ENCODE measurements at places on chromosomes 6 and 20. TPM values are rescaled to one million over a fixed set of nuclear protein-coding genes. Genes with fewer than 3 reads are reported as not detected.
A peak's percentile ranks its signal among the peaks of the same experiment; 100 is the strongest.

TRAPPC3L gene
- not detected for total RNA-seq

TMC2 gene
- not detected for total RNA-seq

NKX2-2 gene
- not detected for total RNA-seq

RPS6KA2 gene
- total RNA-seq = 5.8 TPM

MUC21 gene
- total RNA-seq = not detected

COL10A1 gene
- total RNA-seq = not detected

HAO1 gene
- total RNA-seq = not detected

DNA sequence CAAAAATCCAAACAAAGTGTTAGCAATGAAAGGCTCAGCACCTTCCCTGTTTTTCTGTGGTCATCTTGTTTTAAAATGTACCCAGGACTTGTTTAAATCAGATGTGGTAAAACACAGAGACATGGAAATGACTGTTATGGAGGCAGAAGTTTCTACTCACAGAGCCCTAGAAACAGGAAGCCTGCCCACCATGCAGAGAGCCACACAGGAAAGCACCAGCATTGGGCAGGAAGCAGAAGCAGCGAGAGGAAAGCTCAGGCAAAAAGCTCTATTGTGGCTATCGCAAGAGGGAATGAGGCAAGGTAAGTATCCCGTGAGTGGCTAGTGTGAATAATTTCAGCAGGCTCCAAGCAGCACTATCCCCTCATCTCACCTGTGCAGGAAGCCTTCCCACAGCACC lies 42.8 kb downstream of the GPR6 start:
- H3K4me3 ChIP-seq = no peak overlapping the region
- no peaks in the 10 kb centered on the region for H3K36me3 ChIP-seq
- peak; percentile 33 for DNase-seq
- H3K4me1 ChIP-seq = peaks cover 14% of the 10 kb centered on the region

DNA sequence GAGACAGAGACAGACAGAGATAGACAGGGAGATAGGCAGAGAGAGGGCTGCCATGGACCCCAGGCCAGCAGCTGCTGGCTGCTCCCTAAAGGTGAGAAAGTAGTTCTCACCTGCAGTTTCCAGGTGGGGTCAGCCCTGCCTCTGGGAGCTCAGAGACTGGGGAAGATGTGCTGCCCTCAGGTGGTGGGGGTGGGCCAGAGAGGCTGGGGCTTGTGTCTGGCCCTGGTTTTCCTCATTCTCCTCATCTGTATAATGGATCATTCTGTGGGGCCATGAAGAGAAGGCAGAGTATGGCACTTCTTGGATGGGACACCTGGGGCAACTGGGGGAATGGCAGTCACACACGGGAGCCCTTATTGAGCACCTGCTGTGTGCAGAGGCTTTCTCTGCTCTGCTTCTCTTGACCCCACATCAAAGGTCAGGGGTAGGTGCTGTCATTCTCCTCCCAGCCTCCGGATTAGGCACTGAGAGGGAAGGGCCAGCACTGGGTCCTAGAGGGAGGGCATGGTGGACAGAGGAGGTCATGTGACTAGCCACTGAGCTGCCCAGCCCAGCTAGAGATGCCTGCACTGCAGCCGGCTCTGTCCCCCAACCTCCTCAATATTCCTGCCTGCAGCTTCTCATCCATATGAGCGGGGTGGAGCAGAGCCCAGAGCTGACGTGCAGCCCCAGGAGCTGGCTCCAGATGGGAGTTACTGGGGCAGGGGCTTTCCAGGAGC lies 4.1 kb downstream of the ANGPT4 start:
- H3K4me1 ChIP-seq = no peaks in the 10 kb centered on the region
- peaks cover 2% of the 10 kb centered on the region for H3K27me3 ChIP-seq
- DNase-seq = peak; percentile 31
- no peak overlapping the region for H3K4me3 ChIP-seq

- DNase-seq = no peak
- no peak overlapping the region for H3K27ac ChIP-seq
- no peaks in the 10 kb centered on the region for H3K27me3 ChIP-seq
- H3K36me3 ChIP-seq = no peaks in the 10 kb centered on the region
Measured at GRCh38 chr6:52509281-52510212, 67.3 kb downstream of the TRAM2 start.

DNA sequence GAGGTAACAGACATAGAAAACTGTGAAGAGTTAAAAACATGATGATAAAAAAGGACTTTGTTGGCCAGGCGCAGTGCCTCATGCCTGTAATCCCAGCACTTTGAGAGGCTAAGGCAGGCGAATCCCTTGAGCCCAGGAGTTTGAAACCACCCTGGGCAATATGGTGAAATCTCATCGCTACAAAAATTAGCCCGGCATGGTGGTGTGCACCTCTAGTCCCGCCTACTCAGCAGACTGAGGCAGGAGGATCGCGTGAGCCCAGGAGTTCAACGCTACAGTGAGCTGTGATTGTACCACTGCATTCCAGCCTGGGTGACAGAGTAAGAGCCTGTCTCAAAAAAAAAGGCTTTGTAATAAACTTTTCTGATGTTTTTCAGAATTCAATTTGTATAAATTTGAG lies 60.1 kb downstream of the GFOD1 start:
- H3K36me3 ChIP-seq = peaks cover 6% of the 10 kb centered on the region
- DNase-seq = peak; percentile 34
- peak overlapping the region; percentile 54 for H3K4me3 ChIP-seq
- peaks cover 76% of the 10 kb centered on the region for H3K4me1 ChIP-seq

DNA sequence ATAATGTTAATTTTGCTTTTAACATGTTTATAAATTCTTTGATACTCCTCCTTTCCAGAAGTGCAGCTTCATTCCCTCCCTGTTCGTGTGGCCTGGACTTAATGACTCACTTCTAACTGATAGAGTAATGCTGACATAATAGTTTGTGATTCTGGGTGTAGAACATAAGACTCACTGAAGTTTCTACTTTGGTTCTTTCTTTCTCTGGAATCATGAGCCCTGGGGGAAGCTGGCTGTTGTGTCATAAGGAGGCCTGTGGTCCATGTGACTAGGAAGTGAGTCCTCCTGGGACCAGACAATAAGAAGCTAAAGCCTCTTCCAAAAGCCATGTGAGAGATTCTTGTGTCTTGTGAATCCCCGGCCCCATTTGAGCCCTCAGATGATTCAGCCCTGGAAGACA lies 30.5 kb upstream of the HLA-G start:
- H3K27ac ChIP-seq = no peak overlapping the region
- no peak overlapping the region for H3K4me3 ChIP-seq
- no peaks in the 10 kb centered on the region for H3K36me3 ChIP-seq
- DNase-seq = no peak
- peaks cover 20% of the 10 kb centered on the region for H3K27me3 ChIP-seq
- peaks cover 6% of the 10 kb centered on the region for H3K4me1 ChIP-seq

- H3K27me3 ChIP-seq = no peaks in the 10 kb centered on the region
- H3K27ac ChIP-seq = peak within 1 kb of the TSS; percentile 97
- H3K36me3 ChIP-seq = peaks cover 48% of the 10 kb centered on the region
- H3K4me1 ChIP-seq = peaks cover 66% of the 10 kb centered on the region
Measured at GRCh38 chr6:31572041-31572911, at the start of gene LTA. TSS of gene LTA (plus strand) at chr6:31572289. CDS start at chr6:31572743, 454 bp downstream.

- no peaks in the 10 kb centered on the region for H3K4me1 ChIP-seq
- H3K27me3 ChIP-seq = no peaks in the 10 kb centered on the region
- no peak overlapping the region for H3K4me3 ChIP-seq
- no peak for DNase-seq
- H3K27ac ChIP-seq = no peak overlapping the region
- H3K36me3 ChIP-seq = no peaks in the 10 kb centered on the region
Measured at GRCh38 chr6:150787429-150787828, 78.1 kb upstream of the MTHFD1L start.

DNA sequence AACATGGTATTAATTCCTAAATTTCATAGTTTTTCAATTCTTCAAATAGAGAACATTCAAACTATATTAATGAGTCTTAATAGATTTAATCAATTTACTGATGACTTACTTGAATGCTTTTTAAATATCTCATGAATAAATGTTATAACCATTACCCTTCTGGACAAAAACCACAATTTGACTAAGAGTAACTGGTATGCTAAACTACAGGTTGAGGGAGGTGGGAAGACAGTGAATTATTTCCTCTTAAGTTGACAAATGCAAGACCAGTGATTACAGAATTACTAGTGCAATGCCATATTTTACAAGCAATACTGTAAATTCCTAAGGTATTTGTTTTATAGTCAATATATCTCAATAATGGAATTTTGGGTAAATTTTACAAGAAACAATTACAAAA lies 65.1 kb downstream of the REV3L start:
- H3K4me3 ChIP-seq = no peak overlapping the region
- H3K4me1 ChIP-seq = peaks cover 18% of the 10 kb centered on the region
- no peaks in the 10 kb centered on the region for H3K27me3 ChIP-seq
- DNase-seq = no peak
- no peaks in the 10 kb centered on the region for H3K36me3 ChIP-seq

- H3K27ac ChIP-seq = peak overlapping the region; percentile 53
- peak; percentile 53 for DNase-seq
- H3K36me3 ChIP-seq = peaks cover 49% of the 10 kb centered on the region
- no peak overlapping the region for H3K4me3 ChIP-seq
- H3K4me1 ChIP-seq = no peaks in the 10 kb centered on the region
Measured at GRCh38 chr6:142207265-142207877, 60.3 kb downstream of the VTA1 start.

- H3K27ac ChIP-seq = no peak overlapping the region
- peaks cover 8% of the 10 kb centered on the region for H3K27me3 ChIP-seq
- no peak for DNase-seq
- H3K4me3 ChIP-seq = no peak overlapping the region
- H3K4me1 ChIP-seq = peaks cover 6% of the 10 kb centered on the region
Measured at GRCh38 chr20:58621906-58622548, 29.1 kb upstream of the STX16 start.

- no peak overlapping the region for H3K27ac ChIP-seq
- no peak for DNase-seq
- no peaks in the 10 kb centered on the region for H3K36me3 ChIP-seq
- H3K27me3 ChIP-seq = peaks cover 12% of the 10 kb centered on the region
Measured at GRCh38 chr6:16959789-16960188, 142.1 kb upstream of the STMND1 start.

DNA sequence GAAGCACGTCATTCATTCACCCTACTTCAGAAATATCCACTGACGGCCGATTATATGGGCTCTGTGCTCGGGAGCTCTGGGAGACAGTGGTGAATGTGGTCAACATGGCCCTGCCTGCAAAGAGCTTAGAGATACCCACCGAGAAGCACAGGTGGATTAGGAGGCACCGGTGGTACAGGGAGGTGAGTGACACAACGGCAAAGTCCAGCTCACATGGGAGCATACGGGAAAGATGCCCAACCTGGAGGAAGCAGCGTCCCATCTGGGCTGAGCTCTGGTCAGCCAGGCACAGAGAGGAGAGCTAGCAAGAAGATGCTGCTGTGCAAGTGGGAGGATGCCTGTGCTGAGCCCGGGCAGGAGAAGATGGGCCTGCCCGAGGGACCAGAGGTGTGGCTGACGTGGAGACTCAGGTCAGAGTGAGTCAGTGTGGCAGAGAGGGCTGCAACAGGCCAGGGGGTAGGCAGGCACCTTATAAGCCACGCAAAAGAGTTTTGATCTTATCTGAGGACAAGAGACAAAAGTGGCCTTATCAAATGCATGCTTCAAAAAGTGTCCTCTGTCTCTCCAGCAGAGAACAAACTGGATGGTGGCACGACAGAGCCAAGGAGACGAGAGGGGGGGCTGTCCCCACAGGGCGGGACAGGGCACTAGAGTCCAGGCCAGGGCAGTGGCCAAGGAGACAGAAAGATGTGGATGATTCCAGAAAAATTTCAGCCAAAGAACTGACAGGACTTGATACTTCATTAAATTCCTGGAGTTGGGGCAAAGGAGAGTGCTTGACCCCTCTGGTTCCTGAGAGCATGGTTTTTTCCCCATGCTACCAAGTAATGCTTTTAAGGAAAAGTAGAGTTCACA lies 214.6 kb upstream of the SNX9 start:
- no peak overlapping the region for H3K4me3 ChIP-seq
- no peaks in the 10 kb centered on the region for H3K36me3 ChIP-seq
- no peak overlapping the region for H3K27ac ChIP-seq
- no peaks in the 10 kb centered on the region for H3K4me1 ChIP-seq
- no peak for DNase-seq

DNA sequence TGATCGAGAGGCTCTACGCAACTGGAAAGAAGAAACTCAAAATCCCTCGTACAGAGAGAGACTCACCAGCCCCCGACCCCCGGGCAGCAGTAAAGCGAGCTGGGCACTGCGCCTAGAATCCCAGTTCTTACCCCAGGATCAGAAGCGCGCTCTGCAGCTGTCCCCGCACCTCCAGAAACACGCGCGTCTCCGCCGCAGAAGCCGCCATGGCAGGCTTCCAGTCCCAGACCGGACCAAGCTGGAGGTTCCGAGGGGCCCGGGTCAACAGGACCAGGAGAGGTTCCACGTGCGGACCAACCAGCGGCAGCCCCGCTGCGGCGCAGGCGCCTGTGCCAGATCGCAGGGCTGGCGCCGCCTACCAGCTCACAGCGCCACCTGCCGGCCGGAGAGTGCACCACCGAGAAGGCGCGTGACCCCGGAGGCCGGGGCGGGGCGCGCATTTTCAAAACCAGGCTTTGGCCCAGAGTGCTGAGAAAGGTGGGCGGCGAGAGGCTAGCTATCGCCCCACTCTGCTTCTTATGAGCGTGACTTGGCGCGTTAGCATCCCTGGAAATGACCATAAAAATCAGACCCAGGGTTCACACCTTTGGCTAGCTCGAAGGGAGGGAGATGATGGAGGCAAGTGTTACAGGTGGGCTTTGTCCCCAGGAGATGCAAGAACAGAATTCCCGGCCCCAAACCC lies at the start of gene UBE3D:
Gene UBE3D (minus strand): TSS at position 331 of the 682 bp plus-strand sequence. CDS start 123 bp downstream, at position 208.
- peaks cover 48% of the 10 kb centered on the region for H3K4me1 ChIP-seq
- peaks cover 9% of the 10 kb centered on the region for H3K36me3 ChIP-seq
- H3K4me3 ChIP-seq = peak within 1 kb of the TSS; percentile 88

DNA sequence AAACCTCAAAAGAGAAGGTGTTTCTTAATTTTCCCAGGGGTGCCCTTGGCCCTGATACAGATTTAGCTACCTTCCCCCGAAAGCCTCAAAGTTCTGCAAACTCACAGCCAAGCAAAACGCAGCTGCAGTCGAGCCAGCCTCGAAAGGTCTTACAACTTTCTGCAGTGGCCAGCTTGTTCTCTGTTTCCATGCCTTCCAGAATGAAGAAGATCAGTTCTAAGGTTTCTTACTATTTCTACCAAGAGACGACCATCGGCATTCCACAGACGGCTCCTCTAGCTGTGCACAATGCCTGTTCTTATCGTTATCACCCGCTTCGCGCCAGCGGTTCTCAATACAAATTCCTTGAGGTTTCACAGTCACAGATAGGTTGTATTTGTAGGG lies 28.5 kb upstream of the CCR6 start:
- no peaks in the 10 kb centered on the region for H3K27me3 ChIP-seq
- peak overlapping the region; percentile 82 for H3K27ac ChIP-seq
- H3K4me1 ChIP-seq = peaks cover 64% of the 10 kb centered on the region

All from activated CD8-positive, alpha-beta T cell treated with anti-CD3 and anti-CD28 coated beads for 36 hours (primary cell).